Activated CD4-positive, alpha-beta T cell treated with anti-CD3 and anti-CD28 coated beads, Interleukin-10, Interleukin-2, amounts not matched to agents 100 ng/mL and 50 ng/mL, durations not matched to agents 16 hours and 8 hours (primary cell): ENCODE measurements at places on chromosomes 1 and 21.

DNA sequence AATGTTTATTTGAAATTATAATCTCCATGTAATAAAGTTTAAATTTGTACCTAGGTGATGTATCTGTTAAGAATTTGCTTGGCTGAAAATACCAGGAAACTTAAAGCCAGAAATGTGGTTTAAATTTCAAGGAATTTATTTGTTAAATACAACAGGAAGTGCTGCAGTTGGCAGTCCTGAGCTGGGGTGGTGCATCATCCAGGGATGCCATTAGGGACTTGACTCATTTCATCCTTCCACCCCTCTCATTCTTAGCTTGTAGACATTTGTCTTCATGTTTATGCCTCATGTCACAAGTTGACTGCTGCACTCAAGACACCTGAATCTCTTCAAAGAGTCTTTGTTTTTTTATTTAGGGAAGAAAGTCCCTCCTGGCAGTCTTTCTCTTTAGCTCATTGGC lies 175.9 kb downstream of the LHX8 start:
- DNase-seq, result peak; percentile 41

DNA sequence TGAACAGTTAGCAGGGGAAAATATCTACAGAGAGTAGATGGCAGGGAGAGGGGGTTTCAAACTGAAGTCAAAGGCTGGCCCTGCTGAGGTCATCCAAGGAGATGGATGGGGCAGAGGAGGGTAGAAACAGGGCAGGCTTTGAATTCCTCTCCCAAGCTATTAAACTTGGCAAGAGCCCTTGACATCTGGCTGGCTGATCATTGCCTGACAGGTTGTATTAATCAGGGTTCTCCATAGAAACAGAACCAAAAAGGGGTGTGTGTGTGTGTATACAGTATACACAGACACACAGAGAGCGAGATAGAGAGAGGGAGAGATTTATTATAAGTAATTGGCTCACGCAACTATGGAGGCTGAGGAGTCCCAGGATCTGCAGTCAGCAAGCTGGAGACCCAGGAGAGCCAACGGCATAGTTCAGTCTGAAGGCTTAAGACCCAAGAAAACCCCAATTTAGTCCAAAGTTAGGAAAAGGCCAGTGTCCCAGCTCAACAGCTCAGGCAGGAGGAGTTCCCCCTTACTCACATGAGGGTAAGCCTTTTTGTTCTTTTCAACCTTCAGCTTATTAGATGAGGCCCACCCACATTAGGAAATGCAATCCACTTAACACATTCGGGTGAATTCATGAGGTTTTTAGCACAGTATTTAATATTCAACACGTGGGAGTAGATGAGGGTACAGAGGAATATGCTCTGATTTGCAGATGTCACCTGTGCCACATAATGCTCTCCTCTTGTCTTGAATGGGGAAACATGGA lies 46.7 kb upstream of the HAO2 start:
- no peak for DNase-seq

DNA sequence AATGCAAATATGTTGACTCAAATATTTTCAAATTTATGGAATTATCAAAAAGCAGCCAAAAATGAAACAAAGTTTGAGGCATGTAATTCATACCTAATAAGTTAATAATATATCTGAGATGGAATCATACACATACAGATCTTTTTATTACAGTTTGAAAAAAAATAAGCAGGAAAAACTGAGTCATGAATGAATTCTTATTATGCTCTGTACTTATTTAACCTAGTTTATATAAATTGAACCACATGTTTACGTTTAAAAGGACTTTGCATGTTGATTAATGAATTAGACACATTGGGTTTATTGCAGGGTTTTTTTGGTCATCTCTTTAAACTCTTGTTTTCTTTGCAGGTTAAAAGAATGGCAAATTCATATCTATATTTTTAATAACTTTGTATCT lies 40.9 kb downstream of the CMPK1 start:
- DNase-seq, result no peak

- no peak for DNase-seq
Observed at GRCh38 chr1:6991266-6991665, 206.0 kb downstream of the CAMTA1 start.

DNA sequence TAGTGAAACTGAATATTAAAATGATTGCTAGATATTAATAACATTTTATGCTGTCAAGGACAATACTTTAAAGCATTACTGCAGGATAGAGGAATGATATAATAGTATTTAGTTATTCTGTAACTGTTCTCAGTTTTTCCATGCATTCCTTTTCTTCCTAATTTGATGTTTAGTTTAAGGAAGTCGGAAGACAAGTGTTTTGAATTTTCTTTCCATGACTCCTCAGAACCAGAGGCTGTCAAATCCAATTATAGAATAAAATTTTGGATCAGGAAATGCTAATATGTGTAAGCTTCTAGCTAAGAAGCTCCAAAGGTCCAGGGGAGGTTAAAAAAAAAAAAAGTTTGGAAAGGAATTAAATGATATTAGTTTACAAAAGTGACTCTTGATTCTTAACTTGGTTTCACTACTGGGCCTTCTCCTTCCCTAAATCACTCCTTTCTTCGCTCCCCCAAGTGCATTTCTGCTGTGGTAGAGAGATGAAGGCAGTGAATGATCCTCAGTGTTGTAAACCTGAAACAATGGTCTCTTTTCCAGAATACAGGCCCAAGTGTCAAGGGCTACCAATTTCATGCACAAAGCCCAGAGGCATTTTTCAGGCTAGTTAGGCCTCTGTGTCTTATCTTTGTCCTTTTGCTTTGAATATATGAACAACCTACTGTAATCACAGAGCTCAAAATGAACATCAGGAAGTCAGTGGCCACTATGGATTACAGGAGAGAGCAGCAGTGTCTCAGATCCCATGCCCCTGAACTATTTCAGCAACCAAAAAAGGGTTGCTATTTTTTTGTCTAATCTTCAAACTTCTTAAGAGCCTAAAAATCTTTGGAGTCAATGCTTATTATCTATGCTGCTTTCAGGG lies 6.2 kb downstream of the ADSS2 start:
- no peak for DNase-seq

DNA sequence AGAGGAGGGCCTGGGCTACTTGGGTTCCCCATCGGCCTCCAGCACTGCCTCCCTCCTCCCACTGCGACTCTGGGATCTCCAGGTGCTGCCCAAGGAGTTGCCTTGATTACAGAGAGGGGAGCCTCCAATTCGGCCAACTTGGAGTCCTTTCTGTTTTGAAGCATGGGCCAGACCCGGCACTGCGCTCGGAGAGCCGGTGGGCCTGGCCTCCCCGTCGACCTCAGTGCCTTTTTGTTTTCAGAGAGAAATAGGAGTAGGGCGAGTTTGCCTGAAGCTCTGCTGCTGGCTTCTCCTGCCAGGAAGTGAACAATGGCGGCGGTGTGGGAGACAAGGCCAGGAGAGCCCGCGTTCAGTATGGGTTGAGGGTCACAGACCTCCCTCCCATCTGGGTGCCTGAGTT lies 24.4 kb downstream of the EIF2D start:
- DNase-seq, result no peak
